ENCODE measurements at places on chromosomes 2 and 18. TPM values are rescaled to one million over a fixed set of nuclear protein-coding genes. Genes with fewer than 3 reads are reported as not detected.

ZAP70 gene
- total RNA-seq = 1.5 TPM

MOGAT1 gene
- not detected for total RNA-seq

DSG3 gene
- 3.1 TPM for total RNA-seq

ALPI gene
- total RNA-seq = not detected
